Dermis blood vessel endothelial cell (primary cell): ENCODE measurements at places on chromosomes 2 and 18.
A peak's percentile ranks its signal among the peaks of the same experiment; 100 is the strongest.

- peak; percentile 16 for DNase-seq
Measured at GRCh38 chr2:130352237-130352636, 3.6 kb upstream of the PTPN18 start.

GRCh38 chr2:168328421-168328820 is 81.0 kb upstream of the STK39 start:
- DNase-seq, result no peak

GRCh38 chr18:67092141-67092540 is 424.4 kb downstream of the DSEL start:
- no peak for DNase-seq

DNA sequence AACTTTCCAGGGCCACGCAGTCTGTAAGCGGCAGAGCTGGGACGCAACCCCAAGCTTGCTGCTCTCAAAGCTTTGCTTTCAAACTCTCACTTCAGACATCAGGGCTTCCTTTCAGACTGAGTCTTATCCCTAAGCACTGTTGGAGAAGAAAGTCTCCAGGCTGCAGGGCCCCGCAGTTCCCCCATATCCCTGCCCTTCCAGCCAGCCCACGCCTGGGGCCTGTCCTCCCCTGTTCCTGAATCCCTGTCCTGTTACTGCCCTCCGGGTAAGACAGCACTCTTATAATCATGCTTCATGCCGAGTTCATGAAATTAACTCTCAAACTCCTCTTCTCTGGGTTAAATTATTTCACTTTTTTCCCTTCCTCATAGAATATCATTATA is 37.9 kb downstream of the HPCAL1 start:
- DNase-seq, result no peak

GRCh38 chr18:77658751-77659448 is 409.3 kb downstream of the GALR1 start:
- DNase-seq, result no peak

- no peak for DNase-seq
Measured at GRCh38 chr2:189190685-189191084, 11.1 kb upstream of the COL5A2 start.

DNA sequence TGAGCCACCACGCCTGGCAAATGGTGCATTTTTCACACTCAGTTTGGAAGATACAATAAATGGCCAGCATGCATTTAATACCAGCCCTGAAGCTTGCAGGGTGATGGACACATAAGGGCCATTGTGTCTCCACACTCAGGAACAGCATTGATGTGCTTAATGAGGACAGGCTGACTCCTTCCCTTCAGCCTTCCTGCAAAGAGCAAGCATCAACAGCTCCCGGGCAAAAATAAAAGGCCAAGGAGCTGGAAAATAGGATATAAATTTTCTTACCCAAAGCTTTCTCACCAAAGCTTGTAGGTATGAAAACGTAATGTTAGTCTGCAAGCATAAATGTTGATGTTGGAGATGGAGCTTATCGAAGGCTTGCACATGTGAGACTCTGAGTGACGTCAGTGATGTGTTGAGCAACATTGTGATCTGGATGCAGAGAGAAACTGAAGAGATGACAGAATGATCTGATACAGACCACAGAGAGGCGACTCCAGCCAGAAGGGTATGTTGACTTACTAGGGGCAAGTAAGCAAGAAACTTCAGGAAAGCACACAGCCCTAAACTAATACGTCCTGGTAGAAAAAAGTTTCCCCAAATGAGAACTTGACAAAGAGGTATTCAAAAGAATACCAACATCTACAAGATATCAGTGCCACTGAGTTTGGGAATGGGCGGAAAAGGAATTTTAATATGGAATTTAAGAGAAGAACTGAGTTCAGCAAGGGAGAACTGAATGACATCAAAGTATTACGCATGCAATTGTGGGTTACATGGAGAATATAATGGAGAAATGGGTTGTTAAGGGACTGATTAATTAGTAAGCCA is 256.5 kb downstream of the TGIF1 start:
- no peak for DNase-seq

DNA sequence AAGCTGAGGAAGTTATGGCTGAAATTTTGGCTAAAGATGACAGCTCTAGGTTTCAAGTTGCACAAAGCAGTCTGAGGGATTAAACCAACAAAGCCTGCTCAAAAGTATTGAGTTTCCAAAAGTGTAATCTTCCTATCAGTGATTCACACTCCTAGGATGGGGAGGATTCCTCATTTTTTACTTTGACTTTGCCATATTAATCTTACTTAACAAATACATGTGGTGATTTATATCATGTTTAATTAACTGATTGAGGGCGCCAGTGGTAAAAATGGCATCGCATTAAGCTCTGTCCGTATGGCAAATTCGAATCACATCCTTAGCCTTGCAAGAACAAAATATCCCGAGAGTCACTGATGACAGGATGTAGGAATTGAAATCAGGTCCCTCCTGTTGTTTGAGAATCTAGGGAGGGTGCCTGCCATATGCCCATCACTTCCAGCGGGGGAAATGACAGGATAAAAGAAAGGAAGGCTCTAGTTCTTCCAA is 78.1 kb upstream of the ETAA1 start:
- no peak for DNase-seq

DNA sequence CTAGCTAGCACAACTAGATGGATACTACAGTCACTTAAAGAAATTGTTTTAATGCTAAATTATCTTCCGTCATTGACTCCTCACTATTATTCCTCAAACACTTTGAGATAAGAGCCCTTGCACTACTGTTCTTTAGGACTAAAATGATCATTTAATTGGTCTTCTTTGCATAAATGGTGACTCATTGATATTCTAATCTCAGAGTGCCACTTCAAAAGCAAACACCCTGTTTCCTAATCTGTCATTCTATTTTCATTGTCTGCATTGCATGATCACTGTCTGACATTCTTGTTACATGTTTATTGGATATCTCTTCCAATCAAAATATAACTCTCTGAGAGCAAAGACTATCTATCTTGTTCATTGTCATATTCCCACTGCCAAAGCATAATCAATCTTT is 313.9 kb downstream of the EXOC6B start:
- no peak for DNase-seq

GRCh38 chr2:85213901-85214512 is 80.8 kb downstream of the TCF7L1 start:
- no peak for DNase-seq

DNA sequence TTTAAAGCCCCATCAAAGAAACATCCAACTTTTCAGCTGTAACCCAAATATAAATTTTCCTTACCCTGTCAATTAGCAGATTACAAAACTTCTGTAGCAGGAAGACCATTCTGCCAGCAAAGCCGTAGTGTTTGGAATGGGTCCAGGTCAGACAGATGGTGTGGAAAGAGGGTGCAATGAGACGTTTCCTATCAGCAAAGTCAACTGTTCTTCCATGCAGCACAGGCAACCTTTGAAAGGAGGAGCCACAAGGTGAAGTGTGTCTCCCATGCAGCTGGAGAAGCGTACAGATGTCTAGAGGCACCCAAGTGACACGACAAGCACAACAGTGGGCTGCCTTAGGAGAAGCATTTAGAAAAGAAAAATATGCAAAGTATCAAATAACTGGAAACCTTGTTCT is 83.7 kb downstream of the SP3 start:
- peak; percentile 41 for DNase-seq

GRCh38 chr18:74480149-74480651 is 16.0 kb upstream of the CNDP2 start:
- no peak for DNase-seq

- no peak for DNase-seq
Measured at GRCh38 chr2:158795195-158795924, at the start of gene DAPL1. TSS of gene DAPL1 (plus strand) at chr2:158795317. CDS start at chr2:158795373, 56 bp downstream.

- DNase-seq, result no peak
Measured at GRCh38 chr2:208354964-208355381, 51.6 kb upstream of the PTH2R start.

- peak; percentile 6 for DNase-seq
Measured at GRCh38 chr2:205369813-205370212, 312.5 kb upstream of the NRP2 start.

GRCh38 chr2:132416723-132417395 is at the start of gene GPR39:
TSS of gene GPR39 (plus strand) at chr2:132416805.
- DNase-seq, result no peak

DNA sequence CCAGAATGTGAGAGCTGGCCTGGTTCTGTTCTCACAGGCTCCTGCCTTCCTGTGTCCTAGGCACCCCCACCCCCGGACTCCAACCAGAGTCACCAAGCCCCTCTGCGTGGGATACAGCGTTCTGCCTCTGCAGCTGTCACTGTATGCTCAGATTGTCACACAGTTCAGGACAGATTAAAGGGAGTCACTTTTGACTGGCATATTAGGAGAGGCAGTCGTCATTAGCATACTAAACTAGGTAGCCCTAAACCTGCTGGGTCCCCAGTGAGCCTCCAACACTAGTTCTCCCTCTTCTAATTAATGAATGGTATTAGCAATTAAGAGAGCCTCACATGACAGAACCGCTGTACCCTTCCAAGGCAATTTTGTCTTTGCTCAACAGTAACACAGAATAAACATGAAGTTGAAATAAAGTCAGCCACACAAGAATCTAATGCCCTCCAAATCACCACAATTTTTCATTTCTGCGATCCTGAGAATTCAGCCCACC is 340.2 kb downstream of the CMPK2 start:
- DNase-seq, result no peak

GRCh38 chr2:198374375-198375082 is 570.1 kb downstream of the PLCL1 start:
- DNase-seq, result peak; percentile 51

DNA sequence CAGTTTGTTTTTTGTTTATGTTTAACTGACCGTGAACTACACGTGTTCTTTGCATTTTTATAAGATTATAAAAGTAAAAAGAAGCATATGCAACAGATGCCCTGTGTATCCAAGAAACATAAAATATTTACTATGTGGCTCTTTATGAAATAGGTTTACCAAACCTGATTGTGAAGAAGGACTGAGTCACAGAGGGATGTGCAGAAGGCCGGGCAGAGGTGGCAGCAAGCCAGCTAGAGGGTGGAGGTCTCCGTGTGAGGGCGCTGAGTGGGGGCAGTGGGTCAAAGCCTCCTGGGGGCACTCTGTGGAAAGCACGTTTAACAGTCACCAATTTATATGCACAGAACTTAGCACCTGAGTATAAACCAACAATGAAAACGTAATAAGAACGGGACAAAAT is 97.2 kb downstream of the TMEM18 start:
- DNase-seq, result no peak
